ENCODE measurements at places on chromosomes 6 and 20. TPM values are rescaled to one million over a fixed set of nuclear protein-coding genes. Genes with fewer than 3 reads are reported as not detected.

DNA sequence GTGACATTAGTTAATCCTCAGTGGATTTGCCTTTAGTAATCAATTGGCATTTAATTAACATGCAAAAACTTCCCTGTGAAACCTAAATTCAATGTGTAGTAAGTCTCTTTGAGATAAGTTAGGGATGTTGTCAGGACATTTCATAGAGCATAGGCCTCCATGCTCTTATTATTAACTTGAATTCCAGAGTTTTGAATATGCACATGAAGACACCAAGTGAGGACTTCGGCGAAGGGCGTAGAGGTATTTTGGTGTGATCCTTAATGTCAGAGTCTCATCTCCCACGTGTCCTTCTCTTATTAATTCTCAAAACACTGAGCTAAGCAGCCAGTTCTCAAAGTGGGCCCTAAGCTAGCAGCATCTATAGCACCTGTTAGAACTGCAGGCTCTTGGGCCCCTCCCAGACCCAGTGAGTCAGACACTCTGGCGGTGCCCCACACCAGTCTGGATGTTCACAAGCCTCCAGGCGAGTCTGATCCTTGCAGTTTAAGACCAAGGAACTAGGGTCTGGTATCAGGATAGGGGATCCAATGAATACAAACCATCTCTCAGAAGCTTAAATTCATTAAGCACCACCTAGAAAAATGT is 292.1 kb downstream of the QKI start:
- no peak for DNase-seq

GRCh38 chr6:158340252-158340651 is 28.0 kb downstream of the TULP4 start:
- no peak for DNase-seq

- DNase-seq = no peak
These were observed 128.3 kb downstream of the TSHZ2 start for GRCh38 chr20:53100476-53100911.

HLA-DOA gene
- 1.6 TPM for total RNA-seq

TULP1 gene
- not detected for total RNA-seq

GRCh38 chr6:143009851-143010250 is 50.8 kb upstream of the AIG1 start:
- no peak for DNase-seq

- no peak for DNase-seq
These were observed 32.0 kb downstream of the ATXN1 start for GRCh38 chr6:16729183-16729691.
